Muscle of back (tissue), 13 donors: ENCODE measurements at places on chromosomes 13 and 19.

DNA sequence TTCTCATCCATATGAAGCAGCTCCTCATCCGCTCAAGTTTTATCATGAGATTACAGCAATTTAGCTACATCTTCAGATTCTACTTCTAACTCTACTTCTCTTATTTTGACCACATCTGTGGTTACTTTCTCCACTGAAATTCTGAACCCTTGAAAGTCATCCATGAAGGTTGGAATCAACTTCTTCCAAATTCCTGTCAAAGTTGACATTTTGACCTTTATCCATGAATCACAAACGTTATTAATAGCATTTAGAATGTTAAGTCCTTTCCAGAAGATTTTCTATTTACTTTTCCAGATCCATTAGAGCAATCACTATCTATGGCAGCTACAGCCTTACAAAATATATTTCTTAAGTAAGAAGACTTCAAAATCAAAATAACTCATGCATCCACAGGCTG lies 421.7 kb upstream of the GPC6 start:
- DNase-seq: peak; percentile 16

DNA sequence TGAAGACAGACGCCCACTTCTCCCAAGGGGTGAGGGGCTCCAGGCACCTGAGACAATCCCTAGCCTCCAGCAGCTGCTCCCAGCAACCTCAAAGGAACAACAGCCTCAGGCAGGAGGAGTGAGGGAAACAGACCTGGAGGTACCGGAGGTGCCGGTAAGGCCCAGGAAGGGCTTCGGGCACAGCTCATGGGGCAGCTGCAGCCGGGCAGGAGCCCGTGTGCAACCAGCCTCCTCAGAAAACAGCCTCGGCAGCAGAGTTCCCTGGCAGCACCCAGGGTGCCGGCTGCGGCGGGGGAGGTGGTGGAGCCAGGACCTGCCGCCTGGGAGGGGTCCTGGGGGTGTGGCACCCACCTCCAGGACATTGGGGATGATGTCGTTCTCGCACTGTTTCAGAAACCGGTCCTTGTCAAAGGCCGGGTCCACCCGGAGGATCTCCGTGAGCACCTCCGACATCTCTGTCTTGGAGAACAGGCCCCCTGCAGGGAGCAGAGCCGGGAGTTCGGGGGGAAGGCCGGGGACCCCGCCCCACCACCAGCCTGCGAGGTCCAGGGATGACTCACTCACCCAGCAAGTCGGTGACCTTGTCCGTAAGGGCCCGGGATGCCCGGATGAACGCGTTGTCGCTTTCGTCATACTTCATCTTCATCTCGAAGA lies 6.5 kb upstream of the CTXN1 start:
- DNase-seq: no peak

DNA sequence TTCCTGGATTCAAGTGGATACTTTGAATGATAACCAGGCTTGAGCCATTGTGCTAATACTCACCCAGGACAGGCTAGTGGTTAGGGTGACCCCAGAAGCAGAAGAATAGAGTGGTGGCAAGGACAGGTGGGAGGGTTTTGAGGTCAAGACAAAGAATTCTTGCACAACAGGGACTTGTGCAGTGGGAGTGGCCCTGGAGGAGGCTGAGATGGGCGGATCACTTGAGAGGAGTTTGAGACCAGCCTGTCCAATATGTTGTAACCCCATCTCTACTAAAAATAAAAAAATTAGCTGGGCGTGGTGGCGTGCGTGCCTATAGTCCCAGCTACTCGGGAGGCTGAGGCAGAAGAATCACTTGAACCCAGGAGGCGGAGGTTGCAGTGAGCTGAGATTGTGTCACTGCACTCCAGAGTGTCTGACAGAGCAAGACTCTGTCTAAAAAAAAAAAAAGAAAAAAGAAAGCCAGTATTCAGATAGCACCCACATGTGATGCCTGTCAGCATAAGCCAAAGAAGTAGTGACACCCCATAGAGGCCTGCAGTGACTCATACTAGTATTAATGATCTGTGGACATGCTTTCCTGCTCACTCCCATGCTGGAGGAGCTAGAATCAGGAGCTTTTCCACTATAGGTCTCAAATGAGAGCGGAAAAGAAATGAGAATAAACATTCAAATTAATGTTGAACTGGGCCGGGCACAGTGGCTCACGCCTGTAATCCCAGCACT lies 78.7 kb downstream of the RNF17 start:
- no peak for DNase-seq

- no peak for DNase-seq
These were observed 15.7 kb downstream of the ZNF808 start for GRCh38 chr19:52542984-52543664.

- DNase-seq: peak; percentile 53
These were observed 1.7 kb upstream of the USPL1 start for GRCh38 chr13:30615866-30616541.

DNA sequence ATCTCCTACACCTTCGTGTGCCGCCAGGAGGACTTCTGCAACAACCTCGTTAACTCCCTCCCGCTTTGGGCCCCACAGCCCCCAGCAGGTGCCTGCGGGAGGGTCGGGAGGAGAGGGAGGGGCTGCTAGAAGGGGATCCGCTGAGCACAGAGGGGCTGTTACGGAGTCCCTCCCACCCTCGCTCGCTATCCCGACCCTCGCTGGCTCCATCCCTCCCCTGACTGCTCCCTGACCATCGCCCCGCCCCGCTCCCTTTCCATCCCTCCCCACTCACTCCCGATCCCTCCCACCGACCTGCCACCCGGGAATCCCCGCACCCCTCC lies 780 bp downstream of the CD177 start:
- no peak for DNase-seq

GRCh38 chr13:102132777-102133295 lies 269.0 kb downstream of the FGF14 start:
- no peak for DNase-seq

DNA sequence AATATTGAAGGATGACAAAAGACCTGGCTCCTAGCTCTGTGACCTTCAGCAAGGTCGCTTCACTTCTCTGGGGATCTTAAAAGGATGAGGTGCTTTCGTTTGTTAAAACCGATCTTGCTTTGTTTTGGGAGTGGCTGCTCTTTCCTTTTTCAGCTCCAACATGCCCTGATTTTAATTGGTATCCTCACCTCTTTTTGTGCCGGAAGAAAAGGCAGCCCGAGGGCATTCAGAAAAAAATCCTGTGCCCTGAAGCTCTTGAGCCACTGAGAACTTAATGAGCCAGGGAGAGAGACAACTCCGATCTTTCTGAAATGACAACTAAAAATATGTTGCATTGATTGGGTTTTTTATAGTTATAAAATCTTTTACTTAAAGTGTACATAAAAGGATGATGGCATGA lies 19.4 kb downstream of the CLDN10 start:
- DNase-seq: no peak

- DNase-seq: no peak
These were observed 7.5 kb downstream of the ZNF440 start for GRCh38 chr19:11821474-11822109.

DNA sequence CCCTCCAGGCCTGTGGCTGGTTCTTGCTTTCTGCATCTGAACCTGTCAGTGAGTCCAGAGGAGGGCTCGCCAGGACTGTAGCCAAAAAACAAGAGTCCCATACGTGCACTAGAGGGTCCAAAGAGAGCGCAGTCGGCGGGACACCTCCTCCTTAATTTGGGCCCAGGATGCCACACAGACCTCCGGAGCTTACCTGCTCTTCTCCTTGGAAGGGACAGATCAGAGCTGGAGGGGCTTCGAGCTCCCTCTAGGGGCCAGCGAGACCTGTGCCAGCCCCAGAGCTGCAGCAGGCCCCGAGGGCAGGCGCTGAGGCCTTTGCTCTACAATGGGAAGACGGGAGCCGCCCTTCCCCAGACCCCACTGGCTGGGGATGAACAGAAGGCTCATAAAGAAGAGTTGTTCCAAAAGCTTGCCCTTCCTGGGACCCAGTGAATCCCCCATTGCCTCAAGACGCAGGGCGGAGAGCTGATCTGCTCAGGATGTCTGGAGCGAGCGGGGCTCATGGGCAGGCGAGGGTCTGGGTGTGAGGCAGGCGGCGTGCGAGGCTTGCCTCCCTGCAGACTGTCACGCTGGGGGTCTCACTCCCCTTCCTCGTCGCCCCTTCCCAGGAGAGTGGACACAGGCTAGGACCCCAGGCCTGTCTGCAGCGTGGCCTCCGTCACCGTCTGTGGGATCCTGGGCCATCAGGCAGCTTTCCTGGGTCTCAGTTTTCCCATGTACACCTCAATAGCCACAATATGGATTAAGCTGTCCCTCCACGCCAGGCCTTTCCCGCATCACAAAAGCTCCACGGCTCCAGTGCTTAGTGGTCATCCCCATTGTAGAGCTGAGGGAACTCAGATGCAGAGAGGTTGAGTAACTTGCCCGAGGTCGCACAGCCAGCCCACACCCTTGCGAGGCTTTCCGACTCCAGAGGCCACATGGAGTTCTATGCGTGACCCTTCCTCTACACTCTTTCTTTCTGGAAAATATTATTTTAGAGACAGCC lies 46.9 kb upstream of the VSTM2B start:
- DNase-seq: no peak

- no peak for DNase-seq
These were observed 538.5 kb downstream of the GPC6 start for GRCh38 chr13:93765062-93765461.

DNA sequence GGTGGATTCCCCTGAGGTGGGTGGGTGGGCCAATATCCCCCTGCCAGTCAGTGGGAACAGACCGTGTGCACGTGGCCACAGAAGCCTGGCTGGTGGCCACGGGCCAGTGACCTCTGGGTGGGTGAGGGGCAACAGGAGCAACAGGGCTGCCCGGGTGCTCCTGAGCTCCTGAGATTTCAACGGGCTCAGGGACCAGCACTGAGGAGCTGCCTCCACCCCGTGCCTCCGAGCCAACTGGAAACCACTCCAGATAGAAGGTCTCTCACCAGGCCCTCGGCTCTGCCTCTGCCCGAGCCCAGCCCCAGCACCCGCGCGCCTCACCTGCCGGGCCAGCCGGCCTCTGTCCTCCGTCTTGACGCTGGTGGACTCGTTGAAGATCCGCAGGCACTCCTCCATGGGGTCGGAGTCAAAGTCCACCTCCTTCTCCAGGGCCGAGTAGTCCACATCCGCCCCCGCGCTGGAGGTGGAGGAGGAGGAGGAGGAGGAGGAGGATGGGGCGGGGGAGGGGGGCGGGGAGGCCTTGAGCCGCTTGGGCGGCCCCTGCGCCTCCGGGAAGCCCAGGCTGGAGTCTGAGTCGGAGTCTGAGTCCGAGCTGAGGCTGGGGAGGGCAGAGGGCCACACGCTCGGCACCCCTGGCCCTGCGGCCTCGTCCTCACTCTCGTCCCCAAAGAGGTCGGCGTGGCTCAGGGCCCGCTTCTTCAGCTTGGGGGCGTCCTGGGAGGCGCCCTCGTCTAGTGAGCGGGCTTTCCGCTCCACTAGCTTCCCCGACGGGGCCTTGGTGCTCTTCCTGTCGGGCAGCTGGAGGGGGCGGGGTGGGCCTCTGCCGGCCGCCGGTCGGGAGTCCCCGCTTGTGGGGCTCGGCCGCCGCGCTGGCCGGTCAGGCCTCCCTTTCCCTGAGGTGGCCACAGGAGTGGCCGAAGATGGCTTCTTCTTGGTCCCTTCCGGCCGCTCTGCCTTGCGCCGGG lies 14.8 kb upstream of the ATP8B3 start:
- DNase-seq: no peak

- DNase-seq: peak; percentile 78
These were observed 134.8 kb downstream of the NUFIP1 start for GRCh38 chr13:44854313-44855060.

GRCh38 chr19:45682117-45682516 lies 9.6 kb downstream of the SNRPD2 start:
- DNase-seq: no peak

DNA sequence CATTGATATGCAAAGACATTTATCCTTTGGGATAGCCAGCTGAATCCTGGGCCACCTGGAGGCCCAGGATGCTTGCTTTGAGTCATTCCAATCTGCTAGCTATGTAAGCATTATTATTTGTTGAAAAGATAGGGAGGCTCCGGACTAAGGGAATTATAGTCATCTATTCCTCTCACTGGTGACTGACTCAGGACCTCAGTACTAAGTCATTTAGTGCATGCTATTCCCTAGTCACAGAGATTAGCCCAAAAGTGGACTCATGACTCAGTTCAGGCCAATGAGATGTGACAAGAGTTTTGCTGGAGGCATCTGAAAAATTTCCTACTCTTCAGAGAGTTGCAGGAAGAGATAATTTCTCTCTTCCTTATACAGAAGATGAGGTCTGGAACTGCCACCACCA lies 67.9 kb upstream of the ITM2B start:
- no peak for DNase-seq

DNA sequence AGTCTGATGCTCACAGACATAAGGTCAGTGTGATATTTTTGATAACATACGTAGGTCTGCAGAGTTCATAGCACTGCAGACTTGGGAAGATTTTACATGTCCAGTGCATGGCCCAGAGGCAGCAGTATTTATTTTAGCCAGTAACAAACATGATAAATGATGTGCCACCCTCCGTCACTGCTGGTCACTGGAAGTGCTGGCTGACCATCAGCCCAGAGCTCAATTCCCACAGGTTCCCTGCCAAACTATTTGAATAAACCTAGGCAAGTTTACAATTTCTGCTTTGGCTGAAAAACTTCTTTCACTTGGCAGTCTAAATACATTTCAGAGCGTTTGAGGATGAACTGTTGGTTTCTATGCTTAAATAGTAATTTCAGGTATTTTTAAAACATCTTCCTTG lies 135.5 kb upstream of the EDNRB start:
- no peak for DNase-seq

- DNase-seq: no peak
These were observed 7.7 kb upstream of the LRG1 start for GRCh38 chr19:4547303-4548237.

- DNase-seq: no peak
These were observed 14.0 kb upstream of the PTOV1 start for GRCh38 chr19:49837009-49837310.

DNA sequence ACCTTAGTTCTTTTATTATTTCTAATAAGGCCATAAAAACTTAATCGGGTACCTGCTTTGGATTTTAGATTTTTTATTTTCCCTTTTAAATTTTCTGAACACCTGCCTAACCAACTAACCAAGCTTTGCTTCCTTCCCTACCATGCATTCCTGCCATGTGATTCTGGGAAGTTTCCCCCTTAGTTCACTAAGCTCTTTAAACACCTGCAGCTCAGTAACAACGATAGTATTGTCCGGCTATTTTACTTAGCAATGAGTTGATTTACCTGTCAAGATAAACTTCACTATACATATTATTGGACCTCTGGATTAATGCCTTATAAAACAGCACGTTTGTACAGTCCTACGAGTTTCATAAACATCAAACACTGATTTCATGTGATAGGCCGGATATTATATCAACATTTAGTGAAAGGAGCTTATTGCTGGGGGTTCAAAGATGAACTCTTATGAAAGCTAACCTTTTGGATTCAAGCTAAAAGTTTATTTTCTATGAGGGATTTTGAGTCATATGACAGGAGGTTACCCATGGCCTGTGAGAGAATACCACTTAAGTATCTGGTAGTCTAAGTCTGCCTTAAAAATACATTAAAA lies 81.0 kb upstream of the STARD13 start:
- no peak for DNase-seq

GRCh38 chr13:41075034-41075433 lies 13.7 kb downstream of the WBP4 start:
- DNase-seq: peak; percentile 30
